ENCODE measurements at places on chromosomes 7 and 10.

DNA sequence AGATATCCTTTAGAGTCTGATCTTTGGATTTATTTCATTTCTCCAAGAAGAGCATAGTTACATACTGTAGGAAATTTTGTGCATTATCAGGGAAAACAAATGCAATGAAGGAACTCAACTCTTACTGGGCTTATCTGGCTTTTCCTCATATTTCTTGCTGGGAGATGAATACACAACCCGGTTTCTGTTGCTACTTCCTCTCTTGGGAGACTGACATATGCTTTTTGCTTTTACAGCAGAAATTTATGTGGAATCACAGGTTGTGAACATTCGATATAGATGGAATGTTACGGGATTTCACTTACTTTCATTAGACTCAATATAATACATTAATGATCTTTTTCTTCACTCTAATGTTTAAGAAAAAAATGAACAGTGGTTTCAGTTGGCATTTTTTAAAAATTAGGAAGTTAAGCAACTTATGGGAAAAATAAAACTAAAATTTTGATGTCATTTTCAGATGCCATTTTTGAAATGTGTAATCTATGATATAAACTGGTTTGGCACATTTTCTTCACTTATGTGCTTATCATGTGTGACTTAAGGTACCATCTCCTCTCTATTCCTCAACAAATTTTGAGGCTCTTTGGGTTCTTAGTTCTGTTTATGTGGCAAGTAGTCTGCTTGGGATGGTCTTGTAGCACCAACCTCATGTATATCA is 7.1 kb downstream of the SND1 start:
- DNase-seq = no peak

- DNase-seq = no peak
Measured at GRCh38 chr10:60281331-60281730, 108.3 kb downstream of the ANK3 start.

DNA sequence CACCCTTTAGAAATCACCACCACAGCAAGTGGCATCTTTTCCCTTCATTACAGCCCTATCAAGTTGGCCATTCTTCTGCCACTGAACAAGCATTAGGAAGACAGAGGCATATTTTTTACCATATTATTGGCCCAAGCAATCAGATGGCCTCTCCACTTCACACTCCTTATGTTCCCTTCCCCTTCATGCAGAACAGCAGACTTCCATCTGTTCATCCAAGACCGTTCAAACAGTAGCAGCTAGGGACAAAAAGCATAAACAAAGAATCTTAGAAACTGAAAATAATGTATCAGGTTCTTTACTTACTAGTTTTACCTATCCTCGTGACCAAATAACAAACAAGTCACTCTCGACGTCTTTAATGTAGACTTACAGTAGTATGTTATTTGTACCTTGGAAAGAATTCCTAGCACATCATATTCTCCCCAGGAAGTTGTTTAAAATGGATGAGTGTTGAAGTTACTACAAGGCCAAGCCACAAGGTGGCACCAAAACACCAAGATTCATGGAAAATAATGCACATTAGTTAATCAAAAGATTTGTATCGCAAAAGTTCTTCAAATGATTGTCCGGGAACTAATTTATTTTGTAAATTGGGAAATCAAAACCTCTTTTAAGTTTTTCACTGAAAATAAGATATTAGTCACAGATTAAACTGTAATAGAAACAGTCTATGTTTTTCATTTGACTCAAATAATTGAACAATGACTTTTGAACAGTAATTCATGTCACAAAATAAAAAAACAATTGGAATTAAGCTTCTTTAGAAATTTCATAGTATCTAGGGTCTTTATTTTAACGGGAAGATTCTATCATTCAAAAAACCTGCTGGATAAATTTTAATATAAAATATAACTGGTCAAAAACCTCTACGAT is 112.1 kb downstream of the VPS41 start:
- peak; percentile 66 for DNase-seq

- DNase-seq = no peak
Measured at GRCh38 chr7:95191795-95192194, 132.5 kb downstream of the PON1 start.

GRCh38 chr10:103645141-103646054 is 151.9 kb downstream of the NEURL1 start:
- DNase-seq = no peak

GRCh38 chr10:12431151-12432101 is 82.1 kb downstream of the CAMK1D start:
- DNase-seq = no peak

Measured in NCI-H1694 (cell line).